GM13976 (cell line): ENCODE measurements at places on chromosomes 4 and X.

- no peak for DNase-seq
These were observed 88.3 kb downstream of the ZNF718 start for GRCh38 chr4:212438-213188.

DNA sequence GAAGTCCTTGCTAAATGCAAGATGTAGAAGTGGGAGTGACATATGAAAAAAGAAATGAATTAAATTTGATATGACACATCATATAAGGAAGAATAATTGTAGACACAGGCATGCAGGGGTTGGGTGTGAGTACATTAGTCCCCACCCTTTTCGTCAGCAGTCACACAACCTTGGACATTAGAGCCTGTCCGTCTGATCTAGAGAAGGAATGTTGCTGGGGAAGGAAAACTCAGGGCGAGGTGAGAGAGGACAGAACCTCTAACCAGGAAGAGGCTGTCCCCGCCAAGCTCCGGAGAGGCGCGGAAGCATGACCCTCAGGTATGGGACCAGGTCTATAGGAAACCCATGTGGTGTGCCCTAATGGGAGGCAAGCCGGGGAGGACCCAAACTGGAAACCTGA lies 102.1 kb downstream of the RELL1 start:
- DNase-seq: no peak

GRCh38 chr4:4791299-4792111 lies 68.0 kb upstream of the MSX1 start:
- no peak for DNase-seq

- no peak for DNase-seq
These were observed 129.0 kb upstream of the TECRL start for GRCh38 chr4:64538219-64538618.

- DNase-seq: no peak
These were observed 144.5 kb downstream of the SMIM20 start for GRCh38 chr4:26058537-26058936.
